ENCODE measurements at places on chromosomes 13 and 19.

DNA sequence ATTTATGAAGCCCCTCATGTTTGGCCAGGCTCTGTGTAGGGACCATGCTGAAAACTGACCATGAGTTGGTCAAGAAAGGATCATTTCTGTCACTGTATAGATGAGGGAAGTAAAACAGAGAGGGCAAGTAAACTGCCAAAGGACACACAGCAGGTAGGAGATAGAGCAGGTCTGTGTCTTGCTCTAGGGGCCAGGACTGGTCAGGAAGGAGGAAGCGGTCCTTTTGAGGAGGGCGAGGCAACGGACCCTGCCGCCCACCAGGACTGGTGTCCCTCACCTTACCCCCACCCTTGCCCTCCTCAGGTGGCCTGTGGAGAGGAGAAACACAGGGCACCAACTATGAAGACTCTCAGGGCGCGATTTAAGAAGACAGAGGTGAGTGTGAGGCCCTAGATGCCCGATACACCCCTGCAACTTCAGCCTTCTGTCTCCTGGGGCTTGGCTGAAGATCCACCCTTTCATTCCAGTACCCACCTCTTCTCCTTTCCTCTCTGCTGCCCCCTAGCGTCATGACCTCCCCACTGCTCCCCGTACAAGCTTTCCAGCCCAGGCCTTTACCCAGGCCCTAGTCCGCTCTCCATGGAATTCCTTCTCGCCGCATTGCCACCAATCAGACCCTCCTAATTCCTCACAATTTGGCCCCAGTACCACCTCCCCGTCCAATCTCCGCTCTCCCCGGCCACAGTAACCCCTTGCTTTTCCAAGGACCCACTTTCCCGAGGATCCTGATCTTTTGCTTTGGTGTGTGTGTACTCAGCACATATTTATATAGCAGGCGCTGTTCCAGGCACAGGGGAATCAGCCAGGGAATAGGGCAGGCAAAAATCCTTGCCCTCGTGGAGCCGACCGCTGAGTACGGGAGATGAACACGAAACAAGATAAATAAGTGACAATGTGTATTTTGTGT, 3.9 kb downstream of the ANKRD24 start:
- DNase-seq = peak; percentile 43

GRCh38 chr19:48630296-48631063, 6.7 kb downstream of the DBP start:
- DNase-seq = no peak

GRCh38 chr13:92317066-92317465, 909.5 kb upstream of the GPC6 start:
- DNase-seq = no peak

- no peak for DNase-seq
Observed at GRCh38 chr13:39875111-39875987, 219.9 kb downstream of the COG6 start.

GRCh38 chr19:10431254-10431942, 11.1 kb downstream of the PDE4A start:
- no peak for DNase-seq

GRCh38 chr19:18203408-18203862, 407 bp downstream of the RAB3A start:
- DNase-seq = no peak

- no peak for DNase-seq
Observed at GRCh38 chr13:27415116-27415515, 9.3 kb upstream of the GTF3A start.

Measured in NCI-H1417 (cell line).